ENCODE measurements at places on chromosomes 1 and 21. TPM values are rescaled to one million over a fixed set of nuclear protein-coding genes. Genes with fewer than 3 reads are reported as not detected.

Gene LRRN2
- polyA plus RNA-seq: 0.38 TPM

Gene FAAH
- 31.4 TPM for polyA plus RNA-seq

Gene NBPF10
- polyA plus RNA-seq: 1.5 TPM

Gene LY9
- polyA plus RNA-seq: 0.52 TPM

Gene PRPF38B
- polyA plus RNA-seq: 22.9 TPM

Gene FAM177B
- 2.1 TPM for polyA plus RNA-seq

Gene SHISAL2A
- 0.26 TPM for polyA plus RNA-seq

Gene HAO2
- polyA plus RNA-seq: not detected

All from adipose tissue (tissue), 3 donors.